Inflammatory macrophage treated with lipopolysaccharide for 1 hour (primary cell): ENCODE measurements at places on chromosomes 6 and 20.

GRCh38 chr6:7106215-7106751 lies 1.5 kb upstream of the RREB1 start:
- no peak for DNase-seq

DNA sequence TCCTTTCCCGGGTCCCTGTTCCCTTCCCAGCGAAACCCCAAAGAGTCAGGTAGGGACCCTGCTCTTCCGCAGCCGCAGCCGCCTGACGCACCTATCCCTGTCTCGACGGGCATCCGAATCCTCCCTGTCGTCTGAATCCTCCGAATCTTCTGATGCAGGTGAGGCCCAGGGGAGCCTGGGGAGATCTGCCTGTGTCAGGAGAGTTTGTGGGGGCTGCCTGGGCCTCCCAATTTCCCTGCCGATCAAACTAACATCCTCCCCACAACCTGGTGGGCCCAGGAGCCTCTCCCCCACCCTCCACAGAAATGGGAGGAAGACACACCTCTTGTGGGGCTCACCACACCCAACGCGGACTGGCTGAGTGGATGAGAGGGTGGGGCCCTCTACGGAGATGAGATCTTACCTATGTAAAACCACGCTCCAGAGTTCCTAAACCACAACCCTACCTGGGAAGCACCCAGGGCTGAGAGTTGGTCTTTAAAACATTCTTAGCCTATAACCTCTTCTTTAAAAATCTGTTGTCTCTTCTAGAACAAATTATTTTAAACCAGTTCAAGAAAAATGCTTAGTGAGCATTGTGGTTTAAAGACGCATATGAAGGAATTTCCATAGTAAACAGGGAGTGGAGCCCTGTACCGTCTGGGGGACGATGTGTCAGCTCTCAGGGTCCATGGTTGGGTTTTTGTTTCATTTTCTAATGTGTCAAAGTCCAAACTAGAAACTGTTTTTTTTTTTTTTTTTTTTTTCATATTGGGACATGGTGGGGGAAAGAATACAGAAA lies 1.7 kb downstream of the CDC25B start:
- DNase-seq, result no peak

- DNase-seq, result no peak
Observed at GRCh38 chr20:38873050-38873581, 53.1 kb upstream of the FAM83D start.

DNA sequence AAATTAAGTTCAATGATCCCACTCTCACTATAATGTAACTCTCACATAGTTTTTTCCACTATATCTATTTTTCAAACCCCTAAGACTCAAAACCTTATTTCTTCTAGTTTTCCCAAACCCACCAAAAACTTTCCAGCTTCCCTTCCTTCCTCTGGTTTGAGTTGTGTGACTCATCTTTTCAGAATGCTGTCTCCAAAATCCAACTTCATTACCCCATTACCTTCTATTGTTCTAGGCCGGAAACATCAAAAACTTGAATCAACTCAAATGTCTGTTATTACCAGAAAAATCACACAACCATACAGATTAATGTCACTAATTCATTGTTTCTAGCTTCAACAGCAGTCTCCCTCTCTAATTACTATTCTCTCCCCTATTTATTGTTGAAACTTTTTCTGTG lies 1090.3 kb downstream of the HACE1 start:
- no peak for DNase-seq

GRCh38 chr6:28003059-28003458 lies 46.0 kb downstream of the OR2B6 start:
- DNase-seq, result no peak

DNA sequence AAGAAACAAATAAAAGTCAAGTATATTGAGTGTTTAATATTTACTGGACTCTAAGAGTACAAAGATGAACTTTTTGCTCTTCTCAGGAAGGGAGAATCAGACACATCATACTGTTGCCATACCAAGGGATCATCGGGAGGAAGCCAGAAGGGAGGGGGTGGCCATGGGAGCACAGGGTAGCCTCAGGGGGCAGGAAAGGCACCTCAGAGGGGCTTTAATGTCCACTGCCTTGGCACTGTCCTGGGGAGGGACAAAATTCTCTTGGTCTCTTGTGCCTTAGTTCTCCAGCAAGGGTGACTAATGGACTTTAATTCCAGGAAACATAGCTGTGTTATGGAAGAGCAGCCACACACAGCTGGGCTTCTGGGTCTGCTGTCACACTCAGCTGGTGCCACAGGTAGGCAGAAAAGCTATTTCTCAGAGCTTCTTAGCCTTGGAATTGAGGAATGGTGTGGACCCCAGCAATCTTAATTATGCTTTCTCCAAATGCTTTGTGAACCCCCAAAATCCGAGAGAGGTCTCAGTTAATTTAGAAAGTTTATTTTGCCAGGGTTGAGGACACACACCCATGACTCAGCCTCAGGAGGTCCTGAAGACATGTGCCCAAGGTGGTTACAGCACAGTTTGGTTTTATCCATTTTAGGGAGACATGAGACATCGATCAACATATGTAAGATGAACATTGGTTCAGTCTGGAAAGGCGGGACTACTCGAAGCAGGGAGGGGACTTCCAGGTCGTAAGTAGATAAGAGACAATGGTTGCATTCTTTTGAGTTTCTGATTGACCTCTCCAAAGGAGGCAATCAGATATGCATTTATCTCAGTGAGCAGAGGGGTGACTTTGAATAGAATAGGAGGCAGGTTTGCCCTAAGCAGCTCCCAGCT lies 53.2 kb downstream of the MRAP2 start:
- no peak for DNase-seq

- DNase-seq, result peak; percentile 60
Observed at GRCh38 chr6:148557796-148558321, 189.0 kb upstream of the UST start.

GRCh38 chr20:1881240-1881835 lies 13.9 kb upstream of the SIRPA start:
- peak; percentile 65 for DNase-seq

- DNase-seq, result no peak
Observed at GRCh38 chr20:20363434-20363798, 4.5 kb upstream of the INSM1 start.

GRCh38 chr20:2840967-2841531 lies 504 bp downstream of the VPS16 start:
- peak; percentile 46 for DNase-seq

DNA sequence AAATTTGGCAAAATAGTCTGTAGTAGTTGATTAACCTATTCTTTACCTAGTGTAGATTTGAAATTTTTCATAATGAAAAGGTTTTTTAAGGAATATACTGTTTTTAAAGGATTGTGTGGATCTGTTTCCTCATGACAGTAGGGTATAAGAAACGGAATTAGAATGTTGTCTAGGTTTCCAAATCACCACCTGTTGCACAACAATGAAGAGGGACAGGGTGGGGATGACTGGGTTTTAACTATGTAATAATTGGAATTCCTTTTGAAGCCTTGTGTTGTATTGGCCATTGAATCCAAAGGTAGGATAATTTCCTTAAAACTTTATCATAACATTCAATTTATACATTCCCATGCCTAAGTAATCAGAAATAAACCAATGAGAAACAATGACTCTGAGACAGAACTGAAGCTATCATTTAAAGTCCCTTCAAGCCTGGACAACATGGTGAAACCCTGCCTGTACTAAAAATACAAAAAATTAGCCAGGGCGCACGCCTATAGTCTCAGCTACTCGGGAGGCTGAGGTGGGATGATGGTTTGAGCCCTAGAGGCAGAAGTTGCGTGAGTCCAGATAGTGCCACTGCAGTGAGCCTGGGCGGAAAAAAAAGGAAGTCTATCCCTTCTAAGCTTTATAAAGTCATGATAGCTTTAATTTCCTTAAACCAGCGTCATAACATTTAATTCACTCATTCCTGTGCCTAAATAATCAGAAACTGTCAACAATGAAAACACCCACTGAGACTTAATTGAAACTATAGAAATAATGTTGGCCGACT lies 18.3 kb upstream of the SLC17A5 start:
- DNase-seq, result peak; percentile 55

DNA sequence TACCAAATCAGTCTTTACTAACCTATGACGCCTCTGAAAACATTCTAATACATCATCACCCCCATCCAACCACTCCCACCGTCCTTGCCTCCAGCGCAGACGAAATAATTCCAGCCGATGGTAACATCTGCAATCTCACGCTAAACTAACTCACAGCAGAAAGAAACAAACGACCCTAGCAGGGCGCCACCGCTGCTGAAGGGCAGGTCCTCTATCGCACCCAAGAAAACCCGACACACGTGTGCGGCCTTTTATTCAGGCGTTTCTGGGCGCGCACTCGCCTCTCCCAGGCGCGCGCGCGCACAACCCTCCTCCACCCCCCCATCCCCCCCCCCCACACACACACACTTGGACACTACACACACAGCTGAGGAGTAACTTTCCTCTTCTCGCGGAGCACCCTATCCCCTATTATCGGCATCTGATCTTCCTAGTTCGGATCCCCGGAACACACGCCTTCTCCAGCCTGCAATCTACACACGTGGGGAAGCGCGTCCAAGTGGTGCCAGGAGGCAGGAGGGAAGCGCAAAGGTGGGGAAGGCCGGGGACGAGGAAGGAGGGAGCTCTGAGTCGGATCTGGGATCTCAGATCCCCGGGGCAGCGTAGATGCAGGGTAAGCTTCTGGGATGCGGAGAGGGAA lies 1.4 kb downstream of the GFOD1 start:
- DNase-seq, result peak; percentile 20

DNA sequence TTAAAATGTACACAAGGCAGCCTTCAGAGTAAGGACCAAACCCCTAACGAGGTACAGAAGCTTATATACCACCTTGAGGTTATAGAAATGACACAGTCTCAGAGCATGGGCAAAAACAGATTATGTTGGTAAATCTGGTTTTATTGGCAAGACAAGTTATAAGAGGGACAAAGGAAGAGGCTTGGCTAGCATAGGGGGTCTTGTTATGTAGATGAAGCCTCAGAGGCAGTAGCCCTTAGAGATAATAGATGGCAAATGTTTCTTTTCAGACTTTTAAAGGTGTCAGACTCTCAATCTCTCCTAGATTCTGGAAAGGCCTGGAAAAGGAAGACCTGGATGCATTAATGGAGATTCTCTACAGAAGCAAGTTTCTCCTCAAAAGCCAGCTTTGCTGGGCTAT lies 123.3 kb upstream of the ATXN1 start:
- DNase-seq, result no peak

DNA sequence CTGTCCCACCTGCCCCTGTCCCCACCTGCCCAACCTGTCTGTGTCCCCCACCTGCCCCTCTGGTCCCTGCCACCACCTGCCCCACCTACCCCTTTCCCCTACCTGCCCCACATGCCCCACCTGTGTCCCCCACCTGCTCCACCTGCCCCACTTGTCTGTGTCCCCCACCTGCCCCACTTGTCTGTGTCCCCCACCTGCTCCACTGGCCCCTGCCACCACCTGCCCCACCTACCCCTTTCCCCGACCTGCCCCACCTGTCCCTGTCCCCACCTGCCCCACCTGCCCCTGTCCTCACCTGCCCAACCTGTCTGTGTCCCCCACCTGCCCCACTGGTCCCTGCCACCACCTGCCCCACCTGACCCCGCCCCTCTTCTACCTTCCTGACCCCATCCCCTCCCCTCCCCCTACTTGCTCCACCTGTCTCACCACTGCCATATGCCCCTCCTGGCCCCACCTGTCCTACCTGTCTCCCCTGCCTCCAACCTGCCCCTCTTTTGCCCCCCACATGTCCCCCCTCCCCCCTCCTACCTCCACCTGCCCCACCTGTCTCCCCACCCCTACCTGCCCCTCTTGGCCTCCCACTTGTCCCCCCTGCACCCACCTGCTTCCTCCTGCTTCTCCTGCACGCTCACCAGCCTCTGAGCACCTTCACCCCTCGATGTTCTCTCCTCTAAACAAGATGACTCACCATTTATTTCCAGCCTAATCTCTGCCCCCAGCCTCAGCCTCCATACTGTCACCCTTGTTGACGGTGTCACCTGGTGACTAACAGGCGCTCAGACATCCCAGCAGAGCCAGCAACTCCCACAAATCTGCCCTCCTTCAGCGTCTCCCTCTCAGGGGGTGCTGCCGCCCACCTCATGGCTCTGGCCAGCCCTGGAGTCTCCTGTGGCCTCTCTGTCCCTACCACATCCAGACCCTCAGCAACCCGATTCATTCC lies 5.6 kb upstream of the MYT1 start:
- DNase-seq, result no peak

DNA sequence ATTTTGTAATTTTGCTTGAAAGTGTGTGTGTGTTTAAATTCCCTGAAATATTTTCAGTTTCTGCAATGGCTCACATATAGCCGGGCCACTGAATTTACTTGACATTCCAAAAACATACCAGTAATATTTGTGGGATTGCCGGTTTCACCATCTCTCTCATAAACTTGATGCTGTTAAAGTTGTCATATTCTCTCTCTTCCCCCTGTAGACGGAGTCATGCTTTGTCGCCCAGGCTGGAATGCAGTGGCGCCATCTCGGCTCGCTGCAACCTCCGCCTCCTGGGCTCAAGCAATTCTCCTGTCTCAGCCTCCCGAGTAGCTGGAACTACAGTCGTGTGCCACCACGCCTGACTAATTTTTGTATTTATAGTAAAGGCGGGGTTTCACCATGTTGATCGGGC lies 122.1 kb downstream of the TIAM2 start:
- DNase-seq, result no peak

DNA sequence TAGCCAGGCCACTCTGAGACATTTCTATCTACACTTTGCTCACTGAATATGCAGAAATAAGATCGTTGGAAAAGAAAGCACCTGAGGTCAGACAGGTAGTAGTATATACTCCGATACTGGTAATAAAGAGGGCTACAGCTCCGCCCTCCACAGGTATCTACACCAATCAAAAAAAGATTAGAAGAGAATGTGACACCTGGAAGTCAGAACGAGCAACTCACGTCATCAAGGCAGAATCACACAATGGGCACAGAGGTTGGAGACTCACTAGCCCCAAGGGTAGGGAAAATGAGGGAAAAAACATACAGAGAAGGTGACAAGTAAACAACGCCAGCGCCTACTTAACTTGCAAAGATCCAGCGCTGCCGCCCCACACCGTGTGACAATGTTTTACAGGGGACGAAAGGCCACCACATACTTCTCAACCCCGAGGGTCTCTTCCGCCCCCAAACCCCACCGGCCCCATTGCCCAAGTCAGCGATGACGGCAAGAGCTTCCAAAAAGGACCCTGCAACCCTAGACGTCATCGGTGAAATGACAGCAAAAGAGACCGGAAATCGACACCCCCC lies 653 bp downstream of the LMBRD1 start:
- peak; percentile 8 for DNase-seq

DNA sequence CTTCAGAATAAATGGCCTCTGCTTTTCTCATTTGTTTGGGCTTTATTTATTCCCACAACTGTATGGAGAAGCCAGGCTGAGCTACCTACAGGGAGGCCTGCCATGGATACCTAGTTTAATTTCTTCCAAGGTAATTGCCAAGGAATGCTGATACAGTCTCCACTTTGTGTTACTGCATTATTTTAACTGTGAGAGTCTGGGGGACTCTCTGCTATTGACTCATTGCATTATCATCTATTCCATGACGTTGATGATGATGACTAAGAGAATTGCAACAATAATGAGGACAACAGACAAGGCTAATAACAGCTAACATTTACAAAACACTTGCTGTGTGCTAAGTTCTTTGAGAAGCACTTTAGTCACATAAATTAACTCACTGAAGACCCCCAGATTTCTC lies 88.3 kb upstream of the COL21A1 start:
- peak; percentile 5 for DNase-seq

- no peak for DNase-seq
Observed at GRCh38 chr20:51196991-51197651, 174.2 kb upstream of the KCNG1 start.

- DNase-seq, result no peak
Observed at GRCh38 chr6:108027594-108027993, 46.9 kb downstream of the OSTM1 start.

GRCh38 chr6:81929828-81930227 lies 177.3 kb upstream of the TENT5A start:
- DNase-seq, result no peak

- DNase-seq, result no peak
Observed at GRCh38 chr6:111183702-111184517, 96.6 kb downstream of the SLC16A10 start.
